ENCODE measurements at places on chromosomes 7 and 10.

- no peak for DNase-seq
These were observed 42.3 kb downstream of the CHRM2 start for GRCh38 chr7:136910771-136911170.

DNA sequence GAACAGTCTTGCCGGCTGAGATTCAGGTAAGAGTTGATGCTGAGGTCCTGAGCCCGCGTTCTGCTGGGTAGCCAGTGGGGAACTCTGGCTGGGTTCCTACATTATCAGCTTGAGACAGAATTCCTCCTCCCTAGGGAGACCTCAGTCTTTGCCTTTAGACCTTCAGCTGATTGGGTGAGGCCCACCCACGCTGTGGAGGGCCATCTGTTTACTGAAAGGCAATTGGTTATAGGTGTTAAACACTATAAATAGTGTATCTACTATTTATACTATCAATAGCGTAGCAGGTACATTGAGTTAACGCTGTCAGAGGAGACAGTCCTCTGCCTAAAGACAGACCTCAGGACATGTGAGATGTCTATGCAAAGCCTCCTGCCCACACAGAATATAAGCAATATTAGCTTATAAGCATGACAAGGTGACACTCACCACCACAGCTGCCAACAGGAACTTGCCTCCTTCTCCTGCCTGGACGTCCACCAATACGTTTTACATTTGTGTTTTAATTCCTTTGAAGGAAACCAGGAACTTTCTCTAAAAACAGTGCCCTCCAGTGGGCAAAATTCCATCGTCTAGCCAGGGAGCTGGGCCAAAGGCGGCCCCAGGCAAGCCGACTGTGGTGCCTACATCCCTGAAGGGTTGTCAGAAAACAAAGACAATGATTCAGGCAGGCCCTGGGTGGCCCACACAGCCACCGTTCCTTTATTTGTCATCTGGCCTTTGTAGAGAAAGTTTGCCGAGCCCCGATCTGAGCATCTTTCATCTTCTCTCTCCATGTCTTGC is 58.8 kb downstream of the INSIG1 start:
- no peak for DNase-seq

DNA sequence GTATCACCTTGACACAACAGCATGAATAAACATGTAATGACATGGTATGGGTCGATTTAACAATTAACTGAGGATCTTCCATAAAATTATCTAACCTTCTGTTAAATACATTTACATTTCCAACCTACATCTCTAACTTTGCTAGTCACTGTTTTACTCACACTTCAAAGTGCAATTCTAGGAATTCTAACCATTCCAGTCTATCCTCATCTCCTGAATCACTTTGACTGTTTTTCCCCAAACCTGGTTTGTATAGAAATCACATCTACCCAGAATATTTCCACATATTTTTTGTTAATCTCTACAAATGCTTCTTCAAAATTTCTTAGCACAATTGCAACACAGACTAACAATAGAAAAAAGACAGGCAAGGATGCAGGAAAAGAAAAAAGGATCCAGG is 6.2 kb downstream of the ABI1 start:
- DNase-seq: no peak

GRCh38 chr10:124125305-124126116 is 32.1 kb upstream of the CHST15 start:
- no peak for DNase-seq

GRCh38 chr10:118291122-118291521 is 51.0 kb downstream of the FAM204A start:
- DNase-seq: no peak

- DNase-seq: no peak
These were observed 46.1 kb downstream of the PROSER2 start for GRCh38 chr10:11869219-11869618.

- DNase-seq: no peak
These were observed 70.7 kb upstream of the LRRC18 start for GRCh38 chr10:49010295-49010694.

GRCh38 chr10:118430190-118430589 is 88.1 kb upstream of the FAM204A start:
- no peak for DNase-seq

GRCh38 chr10:97851341-97852001 is 1.8 kb downstream of the GOLGA7B start:
- no peak for DNase-seq

DNA sequence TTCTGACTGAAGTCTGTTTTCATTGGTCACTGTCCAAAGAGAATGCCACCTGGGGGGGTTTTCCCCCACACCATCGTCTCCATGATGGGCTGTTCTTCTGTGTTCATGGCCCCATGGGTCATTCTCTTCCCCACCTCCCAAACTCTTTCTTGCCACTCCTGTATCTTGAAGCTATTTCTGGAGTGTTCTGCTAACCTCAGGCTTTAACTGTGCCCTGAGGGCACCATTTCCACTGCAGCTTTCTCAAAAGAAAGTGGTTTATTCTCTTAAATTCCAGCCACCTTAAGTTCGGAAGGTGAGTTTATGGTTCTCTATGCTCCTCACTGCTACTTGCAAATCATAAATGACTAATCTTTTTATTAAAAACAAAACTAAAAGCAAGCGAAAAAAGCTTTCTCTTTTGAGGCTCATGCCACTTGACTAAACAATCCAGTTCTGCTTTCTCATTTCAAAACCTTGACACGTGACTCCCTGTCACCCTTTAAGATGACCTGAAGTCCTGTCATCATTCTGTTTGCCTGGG is 7.4 kb upstream of the APBB1IP start:
- DNase-seq: no peak

- DNase-seq: no peak
These were observed 70.9 kb upstream of the CCDC71L start for GRCh38 chr7:106731646-106732444.

- no peak for DNase-seq
These were observed 6.4 kb downstream of the FEZF1 start for GRCh38 chr7:122298131-122298530.

- no peak for DNase-seq
These were observed 39.2 kb upstream of the DNAJC1 start for GRCh38 chr10:22042557-22043326.

DNA sequence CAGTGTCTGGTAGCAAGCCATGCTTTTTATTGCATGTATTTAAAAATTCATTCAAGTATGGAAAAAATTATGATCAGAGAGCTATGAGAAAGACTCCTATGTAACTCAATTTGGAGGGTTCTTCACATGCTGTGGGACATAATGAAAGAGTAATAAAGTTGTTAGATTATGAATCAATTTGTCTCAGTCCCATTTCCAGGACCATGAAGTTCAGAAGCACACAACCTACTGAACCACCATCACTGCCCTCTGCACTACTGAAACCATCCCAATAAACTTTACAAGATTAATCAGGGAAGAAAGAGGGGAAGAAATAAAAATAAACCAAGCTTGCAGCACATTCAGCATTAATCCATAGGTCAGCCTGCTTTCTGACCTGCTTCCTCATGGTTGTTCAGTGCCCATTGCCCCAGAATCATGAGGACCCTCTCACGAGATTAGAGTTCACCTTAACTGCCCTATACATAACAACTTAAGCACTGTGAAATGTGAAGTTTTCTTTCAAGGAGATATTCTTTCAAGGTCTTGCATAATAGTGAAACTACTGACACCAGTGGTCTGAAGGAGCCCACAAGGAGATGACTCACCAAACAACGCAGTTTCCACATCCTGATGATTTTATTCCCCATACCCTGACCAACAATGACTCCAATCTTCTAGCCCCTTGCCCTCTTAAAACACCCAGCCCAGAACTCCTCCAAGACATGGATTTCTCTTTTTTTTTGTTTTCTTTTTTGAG is 171.5 kb upstream of the ADCY1 start:
- no peak for DNase-seq

GRCh38 chr7:53740971-53741370 is 705.5 kb downstream of the POM121L12 start:
- no peak for DNase-seq

DNA sequence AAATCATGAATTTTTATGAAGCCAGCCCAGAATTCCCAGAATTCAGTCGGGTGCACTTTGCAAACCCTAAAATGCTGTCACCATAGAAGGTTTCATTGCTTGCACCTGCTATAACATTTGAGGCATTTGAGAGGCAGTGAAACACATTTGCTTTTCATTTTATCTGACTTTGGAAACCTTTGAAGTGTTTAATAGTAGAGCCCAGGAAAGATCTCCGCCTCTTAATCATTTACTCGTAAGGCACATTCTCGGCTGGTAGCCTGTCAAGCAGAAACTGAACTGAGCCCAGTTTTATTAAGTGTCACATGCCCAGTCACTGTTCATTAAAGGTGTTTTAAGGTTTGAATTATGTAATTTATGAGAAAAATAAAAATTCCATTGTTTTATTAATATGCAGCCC is 247.6 kb downstream of the EMX2 start:
- no peak for DNase-seq

DNA sequence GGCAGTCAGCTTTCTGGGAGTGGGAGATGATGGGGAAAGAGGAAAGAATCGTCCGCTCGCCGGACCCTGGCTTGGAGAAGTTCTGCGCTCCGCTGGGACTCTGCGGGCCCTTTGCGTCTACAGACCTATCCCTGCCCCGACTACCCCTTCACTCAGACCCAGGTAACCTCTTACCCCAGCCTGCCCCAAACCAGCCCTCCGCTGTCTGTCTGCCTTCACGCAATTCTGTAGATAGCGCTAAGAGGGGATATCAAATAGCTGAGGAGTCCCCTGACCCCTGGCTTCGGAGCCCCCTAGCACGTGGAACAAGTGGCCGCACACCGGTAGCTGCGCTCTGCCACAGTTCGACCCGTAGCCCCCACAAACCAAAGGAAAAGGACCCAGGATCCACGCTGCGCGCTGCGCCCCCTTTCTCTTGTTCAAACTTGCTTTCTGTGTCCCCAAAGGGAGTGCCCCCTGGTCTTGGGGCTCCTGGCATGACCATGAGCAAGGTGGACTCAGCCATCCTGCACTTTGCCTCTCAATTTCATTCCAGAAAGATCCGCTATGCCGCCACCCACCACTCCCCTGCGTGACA is 7.0 kb downstream of the HOXA4 start:
- no peak for DNase-seq

DNA sequence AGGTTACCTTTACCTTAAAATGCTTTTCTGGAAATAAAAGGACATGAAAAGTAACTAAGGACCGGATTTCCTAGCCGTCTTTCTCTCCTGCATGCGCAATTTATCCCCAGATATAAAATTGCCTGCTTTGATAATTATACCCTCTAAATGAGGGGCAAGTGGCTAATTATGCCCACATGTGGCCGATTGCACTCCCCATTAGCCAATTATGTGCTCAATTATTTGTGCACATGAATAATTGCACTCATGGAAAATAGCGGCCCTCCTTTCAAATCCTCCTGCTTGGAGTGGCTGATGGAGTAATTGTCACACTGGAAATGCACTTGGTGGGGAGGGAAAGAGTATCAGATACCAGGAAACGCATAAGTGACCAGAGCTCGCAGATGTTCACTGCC is 66.4 kb upstream of the ATRNL1 start:
- no peak for DNase-seq

- DNase-seq: no peak
These were observed 84.8 kb downstream of the ANLN start for GRCh38 chr7:36474283-36475010.
